ENCODE measurements at places on chromosomes 11 and 22.

- no peak for DNase-seq
Measured at GRCh38 chr11:61956191-61957020, 6.3 kb downstream of the BEST1 start.

DNA sequence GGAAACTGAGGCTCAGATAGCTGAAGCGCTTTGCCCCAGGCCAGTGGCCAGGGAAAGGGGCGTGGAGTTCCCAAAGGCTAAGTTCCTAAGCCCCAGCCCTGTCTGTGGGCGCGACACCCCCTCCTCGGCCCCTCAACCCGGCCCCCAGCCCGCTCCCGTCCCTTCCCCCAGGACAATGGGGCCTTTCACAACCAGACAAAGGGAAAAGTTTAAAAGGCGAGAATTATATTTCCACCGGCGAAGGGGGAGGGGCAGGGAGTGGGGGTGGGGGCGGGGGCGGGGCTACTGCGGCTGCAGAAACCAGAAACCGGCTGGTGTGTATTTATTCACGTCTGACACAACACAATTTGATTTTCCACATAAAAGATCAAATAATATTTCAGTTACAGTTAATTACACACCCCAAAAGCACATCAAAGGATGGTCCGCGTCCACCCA lies 192.1 kb downstream of the MN1 start:
- DNase-seq: no peak

GRCh38 chr11:68999093-68999747 lies 13.8 kb downstream of the MRGPRF start:
- DNase-seq: no peak

- no peak for DNase-seq
Measured at GRCh38 chr11:95668131-95668530, 121.5 kb downstream of the FAM76B start.

All from iris pigment epithelial cell (primary cell).